ENCODE measurements at places on chromosomes 13 and 19.

- no peak for DNase-seq
Observed at GRCh38 chr13:22561581-22561980, 619.2 kb upstream of the SGCG start.

DNA sequence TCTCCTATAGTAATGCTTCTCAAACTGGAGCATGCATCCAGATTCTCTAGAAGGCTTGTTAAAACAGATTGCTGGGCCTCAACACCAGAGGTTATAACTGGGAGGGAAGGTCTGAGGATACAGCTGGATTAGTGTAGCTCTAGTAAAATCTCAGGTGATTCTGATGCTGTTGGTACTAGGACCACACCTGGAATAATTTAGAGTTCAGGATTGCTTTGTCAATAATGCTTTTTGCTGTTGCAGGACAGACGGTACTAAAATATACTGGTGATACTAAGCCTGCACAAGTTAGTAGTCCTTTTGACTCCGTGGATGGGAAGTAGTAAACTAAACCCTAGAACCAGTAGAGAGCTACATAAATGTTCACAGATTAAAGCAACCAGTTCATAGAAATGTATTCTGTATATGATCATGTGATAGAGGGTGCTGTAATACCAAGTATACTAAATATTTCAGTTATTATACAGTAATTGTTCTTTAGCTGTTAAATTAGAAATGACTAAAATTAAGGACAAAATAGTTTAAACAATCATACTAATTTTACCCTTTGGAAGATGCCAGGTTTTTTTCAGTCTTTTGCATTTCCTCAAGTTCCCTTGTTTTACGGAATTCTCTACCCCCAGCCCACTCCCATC, 258.2 kb upstream of the STARD13 start:
- DNase-seq: no peak

DNA sequence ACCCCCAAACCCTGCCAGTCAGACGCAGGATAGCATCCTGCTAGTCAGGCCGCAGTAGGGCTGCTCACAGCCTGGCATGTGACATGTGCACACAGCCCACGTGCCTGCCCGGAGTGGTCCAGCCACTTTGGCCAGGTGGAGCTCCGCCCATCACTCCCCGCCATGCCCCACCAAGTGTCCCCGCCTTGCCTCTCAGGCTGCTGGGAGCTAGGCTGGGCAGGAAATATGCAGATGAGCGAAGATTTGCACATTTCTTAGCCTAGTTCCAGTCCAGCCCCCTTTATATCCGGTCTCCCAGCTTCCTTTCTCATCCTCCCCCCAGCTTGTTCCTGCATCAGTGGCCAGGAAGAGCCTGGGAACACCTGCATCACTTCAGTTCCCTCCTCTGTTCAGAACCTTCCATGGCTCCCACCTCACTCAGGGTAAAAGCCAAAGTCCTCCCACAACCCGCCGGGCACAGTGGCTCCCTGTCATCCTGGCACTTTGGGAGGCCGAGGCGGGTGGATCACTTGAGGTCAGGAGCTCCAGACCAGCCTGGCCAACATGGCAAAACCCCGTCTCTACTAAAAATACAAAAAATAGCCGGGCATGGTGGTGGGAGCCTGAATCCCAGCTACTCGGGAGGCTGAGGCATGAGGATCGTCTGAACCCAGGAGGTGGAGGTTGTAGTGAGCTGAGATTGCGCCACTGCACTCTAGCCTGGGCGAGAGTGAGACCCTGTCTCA, 2.3 kb upstream of the DOCK6 start:
- DNase-seq: no peak

GRCh38 chr13:36839981-36840380, 21.0 kb downstream of the RFXAP start:
- DNase-seq: no peak
